ENCODE measurements at places on chromosomes 4 and X. TPM values are rescaled to one million over a fixed set of nuclear protein-coding genes. Genes with fewer than 3 reads are reported as not detected.

DNA sequence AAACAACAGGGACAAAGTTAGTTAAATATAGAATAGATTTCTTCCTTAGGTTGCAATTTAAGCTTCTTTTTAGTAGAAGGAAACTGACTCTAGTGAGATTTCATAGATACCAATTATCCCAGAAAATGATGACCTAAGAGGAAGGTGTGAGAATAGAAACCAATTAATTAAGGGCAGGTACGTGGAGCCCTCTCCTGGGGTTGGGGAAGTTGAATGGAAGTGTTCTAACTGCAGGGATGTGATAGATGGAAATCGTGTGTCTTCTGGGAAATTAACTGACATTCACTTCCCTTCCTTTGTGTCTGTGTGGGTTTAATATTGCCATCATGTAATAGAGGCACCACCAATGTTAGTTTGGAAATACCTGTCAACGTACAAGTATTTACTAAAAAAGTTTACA lies 204.1 kb upstream of the ANK2 start:
- DNase-seq = no peak

FSTL5 gene
- total RNA-seq = not detected

- no peak for DNase-seq
Observed at GRCh38 chrX:110003167-110004156, 548 bp downstream of the TMEM164 start.

DNA sequence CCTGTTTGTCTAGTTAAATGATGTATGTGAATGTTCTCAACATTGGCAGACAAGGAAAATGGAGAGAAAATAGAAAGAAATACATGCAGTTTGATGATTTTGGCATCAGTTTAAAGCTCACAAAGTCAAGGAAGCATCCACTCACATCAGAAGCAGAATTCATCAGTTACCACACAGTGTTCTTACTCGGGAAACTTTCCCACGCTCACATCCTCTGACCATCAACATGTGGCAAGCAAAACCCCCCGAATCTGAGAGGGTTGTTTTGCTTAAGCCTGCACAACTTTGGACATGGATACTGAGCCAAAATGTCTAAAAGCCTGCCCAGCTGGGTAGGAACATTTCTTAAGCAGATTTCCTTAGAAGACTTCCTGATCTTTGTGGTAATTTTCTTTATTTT lies 407.6 kb downstream of the ANKRD50 start:
- DNase-seq = no peak

SPACA5B gene
- not detected for total RNA-seq

HHIP gene
- not detected for total RNA-seq

BEX5 gene
- 8.9 TPM for total RNA-seq

GPR82 gene
- not detected for total RNA-seq

- no peak for DNase-seq
Observed at GRCh38 chr4:38967260-38968095, 64.7 kb downstream of the TMEM156 start.

DNA sequence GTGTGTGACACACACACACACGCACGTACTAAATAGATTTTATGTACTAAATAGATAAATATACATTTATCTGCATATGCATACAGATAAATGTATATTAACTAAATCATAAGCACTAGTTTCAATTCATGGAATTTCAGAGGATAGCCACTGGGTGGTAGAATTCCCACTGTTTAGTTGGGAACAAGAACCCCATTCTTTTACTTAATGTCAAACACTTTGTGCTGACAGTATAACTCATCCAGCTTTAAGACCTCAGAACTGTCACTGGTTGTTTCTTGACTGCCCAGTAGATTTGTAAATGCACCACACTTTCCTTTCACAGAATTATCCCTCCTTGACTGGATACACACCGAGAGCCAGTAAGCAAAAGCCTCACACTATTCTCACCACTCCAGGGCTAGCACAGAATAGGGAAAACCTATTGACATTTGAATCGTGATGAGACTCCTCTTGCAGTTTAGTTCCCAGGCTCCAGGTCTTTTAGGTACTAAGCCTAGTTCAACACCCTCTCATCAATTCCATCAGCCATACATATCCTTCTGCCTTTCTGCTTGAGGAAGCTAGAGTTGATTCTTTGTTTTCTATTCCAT lies 32.4 kb downstream of the PPARGC1A start:
- no peak for DNase-seq

GRCh38 chrX:66074920-66075879 lies 35.3 kb upstream of the VSIG4 start:
- DNase-seq = no peak

SORBS2 gene
- not detected for total RNA-seq

SSX4B gene
- total RNA-seq = not detected

DNA sequence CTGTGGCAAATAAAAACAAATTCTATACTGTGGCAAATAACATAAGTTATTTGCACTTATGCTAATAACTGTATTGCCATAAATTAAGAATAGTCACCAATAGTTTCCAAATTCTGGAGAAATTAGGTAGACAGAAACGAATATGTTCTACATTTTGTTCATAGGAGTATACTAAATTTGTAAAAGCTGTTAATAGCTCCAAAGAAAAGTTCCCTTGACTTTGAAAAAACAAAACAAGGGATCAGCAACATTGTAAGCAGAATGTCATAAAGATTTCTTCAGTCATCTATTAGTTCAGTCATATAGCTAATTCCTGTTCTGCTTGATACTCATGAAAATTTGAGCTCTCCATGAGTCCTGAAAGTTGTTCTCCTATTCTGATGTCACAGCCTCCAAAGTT lies 1472.8 kb downstream of the C4orf33 start:
- no peak for DNase-seq

GRCh38 chr4:54367059-54367458 lies 138.0 kb downstream of the PDGFRA start:
- no peak for DNase-seq

SPATA18 gene
- not detected for total RNA-seq

DNA sequence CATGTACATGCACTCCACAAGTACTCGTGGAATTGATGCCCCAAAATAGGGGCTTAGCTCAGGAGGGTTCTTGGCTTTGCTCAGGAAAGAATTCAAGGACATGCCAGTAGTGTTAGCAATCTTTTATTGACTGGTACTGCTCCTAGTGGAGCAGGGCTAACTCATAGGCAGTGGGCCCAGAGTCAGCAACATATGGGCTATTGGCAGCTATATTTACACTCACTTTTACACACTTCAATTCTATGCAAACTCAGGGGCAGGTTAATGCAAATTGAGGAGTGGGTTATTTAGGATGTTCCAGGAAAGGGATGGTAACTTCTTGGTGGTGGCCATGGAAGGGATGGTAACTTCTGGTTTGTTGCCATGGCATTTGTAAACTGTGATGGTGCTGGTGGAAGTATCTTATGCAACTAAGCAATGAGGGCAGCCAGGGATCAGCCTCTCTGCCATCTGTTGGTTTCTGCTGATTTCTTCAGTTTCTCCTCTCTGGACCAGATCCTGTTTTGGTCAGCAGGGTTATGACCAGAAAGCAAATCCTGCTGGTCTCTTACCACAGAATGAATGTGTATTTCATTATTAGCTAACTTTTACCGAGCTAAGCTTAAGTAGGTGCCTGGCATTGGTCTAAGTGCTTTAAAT lies 69.2 kb upstream of the FAT1 start:
- DNase-seq = no peak

AKAP4 gene
- not detected for total RNA-seq

- DNase-seq = no peak
Observed at GRCh38 chrX:3990569-3990968, 277.1 kb upstream of the PRKX start.

- DNase-seq = no peak
Observed at GRCh38 chr4:167102475-167102874, 131.8 kb downstream of the SPOCK3 start.

GRCh38 chr4:74056114-74056857 lies 17.8 kb upstream of the CXCL3 start:
- no peak for DNase-seq

DNA sequence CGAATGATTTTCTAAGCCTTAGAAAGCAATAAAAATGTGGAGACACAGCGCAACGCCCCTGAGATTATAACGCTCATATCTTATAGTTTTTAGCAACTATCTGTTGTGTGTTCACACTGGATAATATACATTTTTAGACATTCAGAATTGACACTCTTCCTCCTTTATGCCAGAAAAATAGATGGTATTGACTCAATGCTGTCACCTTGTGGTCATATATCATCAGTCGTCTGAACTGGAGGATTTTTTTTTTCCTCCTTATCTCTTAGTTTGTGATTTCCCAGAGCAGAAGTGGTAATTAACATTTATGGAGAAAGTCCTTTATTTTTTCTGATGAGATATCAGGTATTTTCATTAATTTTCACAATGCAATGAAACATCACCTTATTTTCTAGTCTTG lies 759.6 kb downstream of the RAB28 start:
- no peak for DNase-seq

DNA sequence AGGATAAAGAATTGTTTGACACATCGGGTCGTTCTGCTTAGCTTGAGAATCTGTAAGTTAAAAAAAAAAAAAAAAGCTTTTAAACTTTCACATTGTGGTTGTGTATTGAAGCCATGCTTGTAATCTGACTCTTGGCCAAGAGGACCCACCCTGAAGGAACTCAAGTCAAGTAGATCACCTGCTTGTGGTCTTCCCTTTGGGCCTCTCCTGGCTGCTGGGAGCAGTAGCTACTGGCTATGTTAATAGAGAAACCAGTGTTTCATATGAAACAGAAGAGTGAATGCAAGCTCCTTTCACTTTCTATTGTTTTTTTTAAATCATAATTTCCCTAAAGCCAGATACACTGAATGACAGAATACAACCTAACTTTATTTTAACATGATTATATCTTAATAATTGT lies 402.4 kb upstream of the NDST4 start:
- no peak for DNase-seq

- DNase-seq = no peak
Observed at GRCh38 chr4:72974694-72975487, 94.6 kb downstream of the COX18 start.

GRCh38 chr4:185096032-185096653 lies 46.9 kb upstream of the SLC25A4 start:
- DNase-seq = no peak

PAGE4 gene
- total RNA-seq = not detected

VCX gene
- total RNA-seq = not detected

DNA sequence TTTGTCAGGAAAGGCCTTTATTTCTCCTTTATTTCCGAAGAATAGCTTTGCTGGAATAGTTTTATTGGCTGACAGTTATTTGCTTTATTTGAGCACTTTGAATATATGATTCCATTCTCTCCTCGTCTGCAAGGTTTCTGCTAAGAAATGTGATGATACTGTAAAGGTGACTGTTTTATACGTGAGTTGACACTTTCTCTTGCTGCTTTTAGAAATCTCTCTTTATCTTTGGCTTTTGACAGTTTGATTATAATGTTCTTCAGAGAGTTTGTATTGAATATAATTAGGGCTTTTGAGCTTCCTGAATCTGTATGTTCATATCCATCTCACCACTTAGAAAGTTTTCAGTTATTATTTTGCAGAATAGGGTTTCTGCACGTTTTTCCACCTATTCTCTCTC lies 1003.7 kb upstream of the SLIT2 start:
- no peak for DNase-seq

DNA sequence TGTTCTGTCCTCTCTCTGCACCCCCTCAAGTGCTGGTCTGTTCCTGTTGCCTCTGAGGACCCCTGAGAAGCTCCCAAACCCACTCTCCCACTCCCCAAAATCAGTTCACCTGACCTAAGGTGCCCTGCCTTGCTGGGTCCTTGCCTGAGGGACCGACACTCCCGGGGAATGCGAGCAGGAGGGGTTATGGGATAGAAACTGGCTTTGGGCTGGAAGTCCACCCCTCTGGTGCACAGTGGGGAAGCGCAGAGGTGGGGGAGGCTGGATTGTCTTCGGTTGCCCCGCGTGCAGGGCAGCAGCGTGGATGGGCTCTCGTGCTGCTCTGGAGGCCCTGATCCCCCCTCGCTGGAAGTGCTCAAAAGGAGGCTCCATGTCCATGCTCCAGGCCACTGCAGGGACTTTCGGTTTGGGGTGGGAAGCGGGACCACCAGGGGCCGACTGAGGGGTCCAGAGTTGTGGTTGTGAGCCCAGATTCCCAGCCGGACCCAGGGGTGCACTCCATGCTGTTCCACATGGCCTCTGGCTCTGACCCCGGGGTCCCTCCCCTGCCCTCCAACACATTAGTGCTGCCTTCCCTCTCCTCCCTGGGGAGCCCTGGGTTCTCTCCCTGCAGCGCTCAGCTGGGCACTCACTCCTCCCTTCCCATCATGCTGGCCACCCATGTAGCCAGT lies 7.6 kb downstream of the SORCS2 start:
- no peak for DNase-seq

GRCh38 chr4:54495091-54495490 lies 162.7 kb upstream of the KIT start:
- no peak for DNase-seq

DNA sequence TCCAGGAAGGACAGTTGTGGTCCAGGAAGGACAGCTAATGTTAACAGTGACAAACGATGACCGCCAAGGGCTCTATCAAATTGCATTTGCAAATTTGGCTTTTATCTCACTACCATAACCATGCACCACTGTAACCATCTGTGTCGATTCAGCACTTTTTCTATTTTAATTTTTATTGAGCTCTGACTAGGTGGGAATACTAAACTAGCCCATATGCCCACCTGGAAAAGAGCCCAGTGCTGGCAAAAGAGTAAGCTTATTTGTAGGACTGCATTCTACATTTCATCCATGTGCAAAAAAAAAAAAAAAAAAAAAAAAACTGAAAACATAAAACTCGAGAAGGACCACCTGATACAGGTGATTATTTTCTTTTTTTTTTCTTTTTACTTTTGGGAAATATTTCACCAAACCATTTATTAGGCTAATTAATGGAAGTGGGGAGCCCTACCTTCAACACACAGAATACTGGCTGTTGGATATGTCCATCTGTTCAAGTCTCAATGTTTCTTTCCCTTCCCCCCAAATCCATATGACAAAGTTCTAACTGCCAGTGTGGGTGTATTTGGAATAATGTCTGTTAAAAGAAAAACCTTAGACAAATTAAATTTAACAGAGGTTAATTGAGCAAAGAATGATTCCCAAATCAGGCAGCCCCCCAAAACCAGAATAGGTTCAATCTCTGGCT lies 99.5 kb upstream of the MXRA5 start:
- DNase-seq = no peak

SATL1 gene
- not detected for total RNA-seq

DNA sequence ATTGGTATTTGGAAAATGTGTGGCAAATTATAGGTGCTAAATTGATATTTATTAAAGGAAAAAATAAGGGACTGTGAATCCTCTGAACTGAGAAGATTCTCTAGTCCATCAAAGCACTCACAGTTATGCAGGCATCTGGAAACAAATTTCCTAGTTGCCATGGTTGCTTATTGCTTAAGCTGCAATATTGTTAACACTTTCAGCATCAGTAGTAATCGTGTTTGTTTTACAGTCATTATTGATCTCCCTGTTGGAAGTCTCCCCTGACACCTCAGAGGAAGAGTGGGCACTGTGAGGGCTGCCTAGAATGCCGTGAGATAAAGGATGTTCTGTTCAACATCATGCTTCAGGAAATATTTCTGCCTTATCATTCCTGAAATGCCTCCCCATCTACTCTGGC lies 2004.3 kb upstream of the ADGRL3 start:
- DNase-seq = no peak

DNA sequence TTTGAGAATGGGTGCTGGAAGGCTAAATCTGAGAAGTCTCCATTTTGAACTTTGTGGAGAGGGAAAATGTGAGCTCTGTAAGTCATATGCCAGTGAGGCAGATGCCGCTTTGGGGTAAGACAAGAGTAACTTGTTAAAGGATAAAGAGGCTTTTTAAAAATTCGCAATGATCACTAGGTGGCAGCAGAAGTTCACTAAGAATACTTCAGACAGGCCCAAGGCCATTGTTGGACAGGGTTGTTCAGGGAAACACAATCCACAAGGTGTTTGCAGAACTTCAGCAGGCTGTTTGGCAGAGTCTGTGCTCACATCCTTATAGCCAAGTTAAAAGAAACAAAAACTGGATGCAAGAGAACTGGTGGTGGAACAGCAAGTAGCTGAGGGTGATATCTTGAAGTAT lies 13.7 kb upstream of the PIGA start:
- DNase-seq = no peak
